ELF-1 (cell line): ENCODE measurements at places on chromosomes 16 and 17.

DNA sequence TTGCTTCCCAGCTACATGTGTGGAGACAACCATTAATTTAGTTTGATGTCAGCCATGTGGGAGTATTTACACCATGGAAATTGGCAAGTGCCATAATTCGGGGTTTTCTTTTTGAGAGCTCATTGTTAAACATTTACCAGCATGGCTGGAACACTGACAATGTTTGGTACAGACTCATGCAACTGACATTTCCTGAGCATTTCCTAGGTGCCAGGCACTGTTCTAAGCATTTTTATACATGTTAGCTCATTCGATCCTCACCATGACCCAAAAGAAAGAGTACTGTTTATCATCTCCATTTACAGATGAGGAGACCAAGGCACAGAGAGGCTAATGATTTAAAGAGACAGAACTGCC, 86.9 kb downstream of the FOXL1 start:
- DNase-seq: no peak

- DNase-seq: peak; percentile 49
Measured at GRCh38 chr17:40463122-40463550, 19.9 kb downstream of the IGFBP4 start.

DNA sequence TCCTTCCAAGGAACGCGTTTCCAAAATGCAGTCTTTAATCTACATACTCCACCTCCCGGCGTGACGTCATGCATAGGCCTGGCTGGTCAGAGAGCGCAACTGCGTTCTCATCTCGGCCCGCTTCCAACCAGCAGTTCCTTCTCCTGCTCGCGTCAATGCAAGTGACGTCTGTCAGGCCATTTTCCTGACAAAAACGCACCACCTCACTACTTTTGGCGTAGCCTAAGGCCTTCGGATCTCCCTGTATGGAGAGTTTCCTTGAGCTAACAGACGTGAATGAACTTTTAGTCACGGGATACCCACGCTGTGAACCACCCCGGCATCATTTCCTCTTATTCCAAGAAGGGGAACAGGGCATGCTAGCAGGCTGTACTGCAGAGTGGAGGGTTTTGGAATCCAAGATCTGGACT, 25.0 kb downstream of the TEX14 start:
- peak; percentile 45 for DNase-seq

DNA sequence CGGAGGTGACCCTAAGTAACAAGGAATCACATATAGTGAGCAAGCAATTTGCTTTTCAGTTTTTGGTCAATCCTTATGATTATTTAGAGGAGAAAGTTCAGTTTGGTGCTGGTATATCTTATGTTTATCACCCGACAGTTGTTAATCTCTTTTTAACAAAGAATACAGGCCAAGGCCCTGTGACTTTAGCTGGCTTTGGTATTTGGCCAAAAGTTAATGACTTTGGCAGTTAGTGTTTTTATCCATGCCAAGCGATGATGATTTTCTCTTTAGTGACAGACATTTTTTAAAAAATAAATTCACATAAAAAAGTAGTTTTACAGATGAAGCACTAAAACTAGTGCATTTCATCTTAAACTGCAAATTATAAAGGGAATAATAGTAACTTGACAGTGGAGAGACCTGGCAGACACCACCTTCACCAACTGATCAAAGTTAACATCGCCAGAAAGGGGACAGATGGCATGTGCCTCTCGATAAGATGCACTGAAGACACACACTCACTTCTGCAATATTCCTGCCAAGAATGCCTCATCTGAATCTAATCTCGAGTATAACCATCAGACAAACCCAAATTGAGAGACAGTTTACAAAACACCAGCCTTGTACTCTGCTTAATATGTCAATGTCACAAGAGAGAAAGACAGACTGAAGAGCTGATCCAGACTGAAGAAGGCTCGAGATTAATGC, 6.9 kb downstream of the DEXI start:
- no peak for DNase-seq

DNA sequence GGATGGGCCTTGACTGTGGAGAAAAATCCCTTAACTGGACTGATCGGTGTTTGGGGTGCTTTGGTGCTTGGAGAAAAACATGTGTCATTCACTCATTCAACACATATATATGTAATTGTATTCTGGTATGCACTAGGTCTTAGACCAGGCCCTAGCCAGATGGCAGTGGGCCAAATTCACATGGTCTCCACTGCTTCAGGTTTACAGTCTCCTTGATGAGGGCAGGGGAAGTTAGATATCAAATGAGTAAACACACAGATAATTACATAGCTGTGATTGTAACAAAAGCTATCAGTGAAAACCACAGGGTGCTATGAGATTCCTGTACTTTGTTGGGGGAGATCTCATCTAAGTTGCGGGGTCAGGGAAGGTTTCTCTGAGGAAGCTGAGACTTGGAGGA, 78.8 kb downstream of the WWP2 start:
- DNase-seq: no peak

DNA sequence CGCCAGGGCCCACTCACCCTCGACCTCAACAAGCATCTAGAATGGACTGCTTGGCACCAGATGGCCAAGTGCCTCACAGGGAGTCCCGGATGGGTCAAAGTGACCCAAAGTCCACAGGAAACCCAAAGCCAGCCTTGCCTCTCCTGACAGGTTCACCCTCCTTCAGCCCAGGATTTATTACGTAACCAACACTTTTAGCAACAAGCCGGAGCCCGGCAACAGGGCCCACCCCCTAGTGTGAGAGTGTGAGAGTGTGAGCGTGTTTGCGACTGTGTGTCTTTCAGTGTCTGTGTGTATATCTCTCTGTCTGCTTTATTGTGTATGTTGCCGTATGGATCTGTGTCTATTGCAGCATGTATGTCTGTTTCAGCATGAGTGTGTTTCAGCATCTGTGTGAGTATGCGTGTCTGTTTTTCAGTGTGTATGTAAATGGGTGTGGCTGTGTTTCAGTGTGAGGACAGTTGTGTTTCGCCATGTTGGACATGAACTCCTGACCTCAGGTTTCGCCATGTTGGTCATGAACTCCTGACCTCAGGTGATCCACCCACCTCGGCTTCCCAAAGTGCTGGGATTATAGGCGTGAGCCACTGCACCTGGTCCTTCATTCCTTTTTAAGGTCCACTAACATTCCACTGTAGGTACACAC, 13.7 kb upstream of the PEMT start:
- no peak for DNase-seq
